Midbrain (tissue), 1 donor: ENCODE measurements at places on chromosomes 6 and 20.

GRCh38 chr6:158056355-158056754 lies 74.7 kb downstream of the SYNJ2 start:
- no peak for DNase-seq

GRCh38 chr20:38270869-38271605 lies 10.5 kb upstream of the KIAA1755 start:
- DNase-seq = no peak

DNA sequence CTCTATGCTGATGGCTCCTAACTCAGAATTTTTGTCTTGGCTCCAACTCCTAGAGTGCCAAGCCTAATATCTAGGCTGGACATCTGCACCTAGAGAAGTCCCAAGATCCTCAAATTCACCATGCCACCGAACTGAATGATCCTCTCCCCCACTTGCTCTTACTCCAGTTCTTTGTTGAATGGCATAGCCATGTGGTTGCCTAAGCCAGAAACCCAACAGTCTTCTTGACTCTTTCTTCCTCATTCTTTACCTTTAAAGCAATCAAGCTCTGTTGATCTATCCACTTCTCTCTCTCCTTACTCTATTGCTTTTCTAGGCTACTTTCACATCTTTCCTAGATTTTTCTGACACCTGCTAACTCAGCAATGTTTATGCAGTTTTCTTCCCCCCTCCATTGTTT lies 126.5 kb upstream of the FOXO3 start:
- no peak for DNase-seq

DNA sequence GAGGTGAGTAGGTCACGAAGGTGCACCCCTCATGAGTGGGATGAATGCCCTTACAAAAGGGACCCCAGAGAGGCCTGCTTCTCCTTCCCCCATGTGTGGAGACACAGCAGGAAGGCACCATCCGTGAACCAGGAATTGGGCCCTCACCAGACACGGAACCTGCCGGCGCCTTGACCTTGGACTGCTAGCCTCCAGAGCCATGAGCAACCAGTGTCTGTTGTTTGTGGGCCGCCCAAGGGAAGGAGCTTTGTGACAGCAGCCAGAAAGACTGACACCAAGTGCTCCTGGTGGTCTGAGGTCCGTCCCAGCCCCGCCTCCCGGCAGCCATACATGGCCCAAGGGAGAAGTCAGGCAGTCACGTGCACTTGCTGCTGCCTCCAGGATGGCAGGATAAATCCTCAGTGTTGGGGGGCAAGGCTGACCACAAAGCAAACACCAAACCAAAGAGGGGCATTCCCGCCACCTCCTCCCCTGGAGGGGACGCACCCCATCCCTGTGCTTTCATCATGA lies 29.3 kb downstream of the CDH4 start:
- no peak for DNase-seq

GRCh38 chr20:23143098-23143497 lies 57.0 kb upstream of the CD93 start:
- no peak for DNase-seq

- DNase-seq = no peak
These were observed 114.7 kb upstream of the BACH2 start for GRCh38 chr6:90411292-90411781.

DNA sequence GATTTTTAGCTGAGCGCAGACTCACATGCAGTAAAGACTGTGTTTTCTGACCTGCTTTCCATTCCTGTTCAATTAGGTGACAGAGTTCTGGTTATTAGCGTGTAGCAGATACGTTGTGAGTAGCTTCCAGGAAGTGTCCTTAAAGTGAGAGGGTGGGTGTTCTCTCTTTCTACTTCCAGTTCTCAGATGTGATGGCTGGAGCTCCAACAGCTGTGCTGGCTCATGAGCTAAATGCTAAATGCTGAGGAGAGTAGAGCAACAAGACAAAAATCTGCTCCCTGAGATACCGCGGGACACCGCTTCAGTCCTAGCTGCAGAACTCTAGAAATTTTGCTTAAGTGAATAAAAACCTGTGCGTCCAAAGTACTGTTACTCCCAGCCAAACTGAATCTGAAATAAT lies 38.2 kb upstream of the FYN start:
- DNase-seq = no peak

- DNase-seq = peak; percentile 8
These were observed 14.1 kb upstream of the CPNE5 start for GRCh38 chr6:36853325-36853724.

GRCh38 chr20:62637521-62638054 lies 4.7 kb upstream of the SLCO4A1 start:
- DNase-seq = no peak

GRCh38 chr20:57414867-57415592 lies 23.8 kb downstream of the RBM38 start:
- DNase-seq = no peak

GRCh38 chr6:170212051-170212756 lies 78.7 kb downstream of the DLL1 start:
- DNase-seq = no peak

DNA sequence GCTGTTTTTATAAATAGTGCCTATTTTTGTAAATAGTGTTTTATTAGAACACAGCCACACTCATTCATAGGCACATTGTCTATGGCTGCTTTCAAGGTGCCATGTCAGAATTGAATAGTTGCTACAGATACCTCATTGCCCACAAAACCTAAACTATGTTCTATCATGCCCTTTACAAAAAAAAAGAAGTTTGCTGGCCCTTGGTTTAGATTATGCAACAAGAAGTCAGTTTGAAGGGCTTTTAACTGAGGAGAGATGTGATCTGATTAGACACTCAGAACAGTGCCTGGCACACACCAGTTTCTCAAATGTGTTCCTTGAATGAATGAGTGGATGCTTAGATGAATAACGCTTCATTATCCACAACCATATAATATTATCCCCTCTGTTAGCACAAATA lies 366.1 kb downstream of the MAFB start:
- DNase-seq = no peak

- DNase-seq = no peak
These were observed 10.5 kb downstream of the THBS2 start for GRCh38 chr6:169243186-169243585.

- no peak for DNase-seq
These were observed 357.2 kb downstream of the CD83 start for GRCh38 chr6:14474816-14475215.

DNA sequence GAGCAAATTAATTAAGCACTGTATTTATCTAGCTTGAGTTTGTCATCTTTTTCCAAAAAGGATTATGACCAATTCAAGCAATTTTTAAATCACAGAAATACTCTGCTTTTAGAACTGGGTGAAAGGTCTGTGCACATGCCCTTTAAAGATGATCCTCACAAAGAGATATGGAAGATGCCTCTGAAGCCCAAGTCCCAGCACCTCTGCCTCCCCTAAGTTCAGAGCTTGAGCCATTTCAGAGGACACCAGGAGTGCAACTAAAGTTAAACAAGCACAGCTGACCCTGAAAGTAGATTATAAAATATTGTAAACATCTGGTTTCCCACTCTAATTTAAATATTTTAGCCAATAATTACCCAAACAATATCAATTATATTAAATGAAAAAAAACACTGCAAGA lies 139.5 kb upstream of the BEND6 start:
- DNase-seq = no peak

GRCh38 chr20:52102126-52102525 lies 89.5 kb downstream of the ZFP64 start:
- DNase-seq = no peak

DNA sequence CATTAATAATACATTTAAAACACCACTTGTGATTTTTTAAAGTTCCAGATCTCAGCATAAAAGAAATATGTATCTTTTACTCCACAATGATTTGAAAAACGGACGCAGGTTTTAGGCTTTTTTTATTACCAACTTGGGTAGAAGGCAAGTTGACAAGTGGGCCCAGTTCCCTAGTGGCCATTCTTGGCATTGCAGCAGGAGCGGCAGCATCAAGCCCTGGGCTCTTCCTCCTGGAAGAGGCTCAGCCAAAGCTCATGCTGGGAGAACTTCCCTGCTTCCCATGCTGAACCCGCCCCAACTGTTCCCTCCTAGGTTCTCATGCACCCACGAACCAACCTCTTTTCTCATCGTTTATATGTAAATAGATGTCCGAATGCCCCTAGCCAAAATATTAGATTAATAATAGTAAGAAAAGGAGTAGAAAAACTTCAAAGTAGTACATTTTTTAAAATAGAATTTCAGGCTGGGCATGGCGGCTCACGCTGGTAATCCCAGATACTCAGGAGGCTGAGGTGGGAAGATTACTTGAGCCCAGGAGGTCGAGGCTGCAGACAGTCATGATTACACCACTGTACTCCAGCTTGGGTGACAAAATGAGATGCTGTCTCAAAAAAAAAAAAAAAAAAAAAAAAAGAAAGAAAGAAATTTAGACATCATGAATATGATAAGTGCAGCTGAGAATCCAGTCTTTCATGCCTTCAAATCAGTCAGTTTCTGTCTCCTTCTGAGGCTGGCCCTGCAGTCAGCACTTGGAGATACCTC lies 18.2 kb upstream of the MYB start:
- DNase-seq = no peak

DNA sequence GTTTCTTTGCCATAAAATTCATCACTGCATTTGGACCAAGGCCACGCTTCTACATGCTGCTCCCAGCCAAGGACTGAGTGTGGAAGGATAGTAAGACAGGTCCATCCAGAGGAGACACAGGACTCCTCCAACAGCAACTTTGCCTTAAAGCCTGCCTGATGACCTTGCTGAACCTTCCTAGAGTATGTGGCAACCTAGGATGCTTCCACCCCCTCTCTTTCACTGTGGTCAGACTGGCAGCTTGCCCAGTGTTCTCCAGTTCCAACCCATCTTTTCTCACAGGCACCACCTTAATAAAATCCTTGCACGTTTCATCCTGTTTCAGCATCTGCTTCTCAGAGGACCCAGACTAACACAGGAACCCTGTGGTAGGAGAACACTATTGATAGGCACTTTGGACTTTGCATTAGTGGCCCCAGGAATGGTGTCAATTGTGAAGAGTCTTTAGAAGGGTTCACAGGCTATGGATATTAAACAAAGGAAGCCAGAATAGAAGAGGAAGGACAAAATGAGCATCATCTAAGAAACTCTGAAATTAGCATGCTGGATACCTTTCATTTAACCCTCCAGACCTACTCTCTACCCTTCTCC lies 2.4 kb upstream of the PKHD1 start:
- DNase-seq = no peak

GRCh38 chr6:95815389-95816056 lies 200.3 kb upstream of the FUT9 start:
- DNase-seq = no peak

GRCh38 chr6:21382821-21383449 lies 210.6 kb upstream of the SOX4 start:
- DNase-seq = no peak

DNA sequence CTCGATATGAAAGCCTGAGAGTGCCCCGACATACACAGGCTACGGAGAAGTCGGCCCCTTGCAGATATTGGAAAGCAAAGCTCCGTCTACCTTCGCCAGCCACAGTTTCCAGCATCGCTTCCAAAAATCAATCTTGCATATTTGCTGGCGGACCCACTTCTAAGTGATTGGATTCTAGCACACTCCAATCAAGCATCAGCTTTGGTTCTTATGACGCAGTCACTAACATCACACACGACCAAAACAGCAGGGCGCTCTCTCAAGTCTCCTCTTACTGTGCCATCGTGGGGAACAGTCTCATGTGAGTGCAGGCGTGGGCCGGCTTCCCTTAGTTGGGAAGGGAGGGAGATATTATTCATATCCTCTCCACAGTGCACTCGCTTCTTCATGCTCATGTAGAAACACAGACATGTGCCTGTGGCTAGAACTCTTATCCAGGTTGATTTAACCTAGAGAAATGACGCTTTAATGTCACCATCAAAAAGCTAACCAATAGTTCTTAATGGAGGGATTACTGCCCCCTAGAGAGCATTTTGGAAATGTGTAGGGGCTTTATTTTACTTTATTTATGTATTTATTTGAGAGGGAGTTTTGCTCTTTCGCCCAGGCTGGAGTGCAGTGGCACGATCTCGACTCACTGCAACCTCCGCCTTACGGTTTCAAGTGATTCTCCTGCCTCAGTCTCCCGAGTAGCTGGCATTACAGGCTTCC lies 229.8 kb downstream of the SOD2 start:
- peak; percentile 7 for DNase-seq

- DNase-seq = no peak
These were observed 2.9 kb upstream of the TMEM74B start for GRCh38 chr20:1187605-1188171.

GRCh38 chr6:134819863-134820800 lies 129.8 kb downstream of the ALDH8A1 start:
- no peak for DNase-seq

- no peak for DNase-seq
These were observed 52.2 kb upstream of the FAM83C start for GRCh38 chr20:35344354-35344837.

- DNase-seq = no peak
These were observed 54.0 kb upstream of the SNX9 start for GRCh38 chr6:157768863-157769551.

- no peak for DNase-seq
These were observed 69.9 kb downstream of the SGK1 start for GRCh38 chr6:134247844-134248580.

GRCh38 chr6:22083119-22083518 lies 213.7 kb downstream of the PRL start:
- DNase-seq = no peak

- no peak for DNase-seq
These were observed 95.5 kb upstream of the PRND start for GRCh38 chr20:4626228-4626627.

DNA sequence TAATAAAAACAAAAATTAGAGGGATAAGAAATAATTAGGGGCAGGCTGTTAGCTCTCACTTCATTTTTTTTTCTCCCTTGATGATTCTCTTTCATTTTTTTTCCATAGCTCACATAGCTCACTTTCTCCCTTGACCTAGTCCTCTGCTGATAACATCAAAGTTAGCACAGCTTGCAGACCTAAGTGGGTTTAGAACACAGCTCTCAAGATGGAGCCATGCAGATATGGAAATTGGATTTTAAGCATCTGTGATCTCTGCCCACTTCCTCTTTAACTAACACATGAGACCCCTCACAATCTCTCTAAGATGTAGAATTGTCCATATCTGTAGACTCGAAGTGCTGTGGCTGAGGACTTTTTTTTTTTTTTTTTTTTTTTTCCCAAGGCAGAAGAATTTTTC lies 257.1 kb downstream of the SOX4 start:
- DNase-seq = no peak

DNA sequence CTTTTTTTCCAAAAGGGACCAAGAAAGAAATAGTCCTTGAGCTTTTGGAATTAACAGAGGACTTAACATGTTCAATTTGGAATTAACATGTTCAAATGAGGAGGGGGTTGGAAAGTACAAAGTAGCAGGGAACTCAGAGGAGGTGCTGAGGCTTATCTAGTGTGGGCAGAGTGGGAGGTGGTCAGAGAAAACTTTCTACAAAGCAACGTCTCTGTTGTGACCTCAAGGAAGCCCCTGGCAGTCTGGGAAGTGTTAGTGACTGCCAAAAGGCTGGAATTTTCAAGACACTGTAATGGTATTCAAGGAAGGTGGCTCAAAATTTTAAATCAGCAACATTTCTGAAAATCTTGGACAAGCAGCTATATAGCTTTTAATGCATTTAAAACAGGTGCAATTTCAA lies 7.3 kb downstream of the ECI2 start:
- no peak for DNase-seq

- DNase-seq = peak; percentile 9
These were observed 7.3 kb upstream of the YTHDF1 start for GRCh38 chr20:63223121-63223825.
